Upper lobe of left lung (tissue), 6 donors: ENCODE measurements at places on chromosomes 1 and 21. TPM values are rescaled to one million over a fixed set of nuclear protein-coding genes. Genes with fewer than 3 reads are reported as not detected.

The FNDC5 gene
- total RNA-seq = 10.3 TPM

DNA sequence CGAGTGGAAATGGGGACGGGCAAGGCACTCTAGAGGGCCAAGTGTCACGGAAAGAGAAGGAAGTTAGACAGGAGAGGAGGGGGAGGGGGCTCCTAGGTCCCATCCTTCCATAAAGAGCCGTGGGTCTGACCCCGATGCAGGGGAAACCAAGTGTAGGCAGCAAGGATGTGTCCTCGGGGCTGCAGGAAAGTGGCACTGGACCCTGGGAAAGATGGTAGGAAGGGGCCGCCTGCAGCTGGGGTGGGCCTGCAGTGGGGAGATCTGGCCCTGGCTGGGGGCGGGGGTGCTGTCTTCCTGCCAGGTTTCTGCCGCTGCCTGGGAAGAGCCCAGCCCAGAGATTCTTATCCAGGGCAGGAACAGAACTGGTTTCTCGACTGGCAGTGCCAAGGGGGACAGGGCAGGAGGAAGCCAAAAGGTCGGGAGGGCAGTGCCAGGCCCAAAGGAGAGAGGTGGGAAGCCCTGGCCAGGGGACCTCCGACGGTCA lies 12.9 kb downstream of the CRABP2 start:
- peak; percentile 54 for DNase-seq

GRCh38 chr1:203778146-203778545 lies 13.2 kb downstream of the LAX1 start:
- DNase-seq = no peak

DNA sequence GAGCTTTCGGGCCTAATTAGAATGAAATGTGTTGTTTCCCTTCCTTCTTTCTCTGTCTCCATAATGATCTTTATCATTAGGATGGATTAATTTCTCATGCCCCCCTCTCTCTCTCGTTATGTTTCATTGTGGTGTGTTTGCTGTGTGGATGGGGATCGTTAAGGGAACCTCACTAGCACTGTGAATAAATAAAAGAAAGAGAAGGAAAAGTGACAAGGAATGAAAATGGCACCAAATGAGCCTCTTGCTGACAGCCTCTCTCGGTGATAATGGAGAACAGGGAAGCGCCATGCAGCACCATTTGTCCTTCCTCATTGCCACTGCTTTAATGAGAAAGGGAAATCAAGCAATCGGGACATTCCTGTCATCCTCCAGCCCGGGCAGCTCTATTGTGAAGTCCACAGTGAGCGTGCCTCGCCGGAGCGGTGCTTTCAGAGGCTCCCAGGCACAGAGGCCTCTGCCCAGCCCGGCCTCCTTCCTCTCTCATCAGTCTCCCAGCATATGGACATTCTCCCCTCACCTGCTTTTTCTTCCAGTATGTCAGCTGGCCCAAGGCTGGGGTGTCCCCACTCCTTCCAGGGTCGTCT lies 265.7 kb upstream of the TMEM51 start:
- DNase-seq = no peak

- no peak for DNase-seq
Measured at GRCh38 chr1:13494025-13494424, 19.8 kb downstream of the LRRC38 start.

- DNase-seq = no peak
Measured at GRCh38 chr21:14594967-14595366, 48.9 kb upstream of the SAMSN1 start.

- no peak for DNase-seq
Measured at GRCh38 chr1:179917601-179918429, 35.7 kb downstream of the TOR1AIP1 start.

GRCh38 chr1:232812560-232812959 lies 7.3 kb downstream of the MAP10 start:
- DNase-seq = no peak
